B cell (primary cell): ENCODE measurements at places on chromosomes 2 and 18.

- DNase-seq = no peak
Observed at GRCh38 chr2:30270166-30270565, 38.8 kb downstream of the LBH start.

- no peak for DNase-seq
Observed at GRCh38 chr2:23639406-23639982, 254.5 kb downstream of the KLHL29 start.

- DNase-seq = no peak
Observed at GRCh38 chr2:170162271-170162632, 15.7 kb upstream of the MYO3B start.

DNA sequence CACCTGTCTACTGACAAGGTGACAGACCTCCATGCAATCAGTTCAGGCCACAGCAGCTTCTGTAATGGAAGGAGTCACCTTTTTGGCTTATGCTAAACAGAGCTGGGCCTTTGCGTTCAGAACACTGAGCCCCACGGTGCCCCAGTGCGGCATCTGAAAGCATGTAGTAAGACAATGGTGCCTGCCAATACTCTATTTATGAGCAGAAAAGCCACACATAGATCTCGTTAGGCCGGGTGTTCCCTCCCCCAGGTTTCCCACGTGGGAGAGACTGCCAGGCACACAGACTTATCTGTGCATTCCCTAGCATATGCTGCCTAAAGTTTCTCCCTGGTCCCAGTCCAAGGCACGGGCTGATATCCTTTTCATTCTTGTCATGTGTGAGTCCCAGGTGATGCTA, 150.9 kb downstream of the ACTR3 start:
- no peak for DNase-seq

- no peak for DNase-seq
Observed at GRCh38 chr2:173986805-173987204, 21.6 kb upstream of the SP3 start.

DNA sequence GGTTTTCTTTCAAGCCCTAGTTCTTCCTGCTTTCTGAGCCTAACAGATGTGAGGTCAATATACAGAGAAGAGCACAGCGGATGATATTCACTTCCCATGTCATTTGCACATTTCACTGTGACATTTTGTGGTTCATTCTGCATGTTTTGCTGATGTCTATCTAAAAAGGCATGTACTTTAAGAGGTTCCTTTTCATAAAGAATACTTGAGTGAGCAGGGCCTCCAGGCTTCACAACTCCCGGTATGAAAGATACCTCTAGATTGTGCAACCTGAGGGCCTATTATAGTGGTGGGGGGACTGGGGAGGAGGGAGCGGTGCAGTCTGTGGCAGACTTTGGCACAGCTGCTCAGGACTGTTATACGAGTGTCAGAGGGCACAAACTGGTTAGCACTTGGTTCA, 54.6 kb downstream of the CPO start:
- DNase-seq = no peak

GRCh38 chr2:84388133-84388532, 70.9 kb downstream of the SUCLG1 start:
- no peak for DNase-seq

- no peak for DNase-seq
Observed at GRCh38 chr2:229235131-229235914, 35.8 kb downstream of the PID1 start.

DNA sequence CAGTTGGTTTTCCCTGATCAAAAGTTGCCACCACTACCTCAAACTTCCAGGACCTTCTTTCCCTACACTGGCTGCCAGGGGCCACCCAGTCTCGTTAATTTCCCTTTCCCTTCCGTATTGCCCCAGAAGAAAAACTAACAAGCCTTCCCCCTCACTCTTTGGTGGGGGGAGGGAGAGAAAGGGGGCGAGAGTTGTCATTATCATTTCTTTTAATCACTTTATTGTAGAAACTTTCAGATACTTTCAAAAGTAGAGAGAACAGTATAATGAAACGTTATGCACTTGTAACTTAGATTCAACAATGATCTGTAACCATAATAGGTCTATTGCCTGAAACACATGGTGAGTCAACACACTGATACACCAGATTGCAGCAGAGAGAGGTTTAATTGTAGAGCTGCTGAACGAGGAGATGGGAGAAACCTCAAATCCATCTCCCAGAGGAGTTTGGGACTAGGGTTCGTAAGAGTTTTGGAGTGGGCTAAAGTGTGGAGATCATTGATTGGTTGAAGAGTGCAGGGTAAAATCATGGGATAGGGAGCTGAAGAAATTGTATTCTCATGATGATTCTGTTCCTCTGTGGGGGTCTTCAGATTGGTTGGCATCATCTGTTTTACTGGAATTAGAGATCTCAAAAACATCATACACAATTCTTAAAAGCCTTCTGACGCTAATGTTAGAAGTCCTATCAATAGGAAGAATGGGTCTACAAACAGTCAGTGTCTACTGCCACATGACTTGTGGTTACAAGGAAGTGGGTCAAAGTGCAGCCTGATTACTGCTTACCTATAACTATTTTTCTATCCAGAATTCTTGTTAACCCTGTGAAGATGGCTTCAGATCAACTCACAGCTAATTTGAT, 2.6 kb upstream of the RNF149 start:
- DNase-seq = no peak
